Karpas-422 (cell line): ENCODE measurements at places on chromosomes 5 and 9.

GRCh38 chr9:6779417-6780241 is 21.9 kb downstream of the KDM4C start:
- no peak for DNase-seq

DNA sequence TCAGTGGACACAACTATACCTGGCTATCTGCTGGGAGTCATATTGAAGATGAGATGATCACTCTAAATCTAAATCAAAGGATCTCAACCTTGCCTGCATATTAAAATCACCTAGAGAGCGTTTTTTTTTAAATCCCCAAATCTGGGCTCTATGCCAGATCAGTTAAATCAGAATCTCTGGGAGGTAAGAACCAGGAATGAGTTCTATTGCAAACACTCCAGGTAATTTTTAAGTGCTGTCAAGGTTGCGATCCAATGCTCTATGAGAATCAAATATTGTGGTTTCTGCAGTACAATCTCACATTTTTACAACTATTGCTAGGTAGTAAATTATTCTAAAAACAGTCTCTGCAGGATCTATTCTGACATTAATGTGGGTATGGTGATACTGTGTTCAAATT is 202.3 kb upstream of the OR13F1 start:
- no peak for DNase-seq

DNA sequence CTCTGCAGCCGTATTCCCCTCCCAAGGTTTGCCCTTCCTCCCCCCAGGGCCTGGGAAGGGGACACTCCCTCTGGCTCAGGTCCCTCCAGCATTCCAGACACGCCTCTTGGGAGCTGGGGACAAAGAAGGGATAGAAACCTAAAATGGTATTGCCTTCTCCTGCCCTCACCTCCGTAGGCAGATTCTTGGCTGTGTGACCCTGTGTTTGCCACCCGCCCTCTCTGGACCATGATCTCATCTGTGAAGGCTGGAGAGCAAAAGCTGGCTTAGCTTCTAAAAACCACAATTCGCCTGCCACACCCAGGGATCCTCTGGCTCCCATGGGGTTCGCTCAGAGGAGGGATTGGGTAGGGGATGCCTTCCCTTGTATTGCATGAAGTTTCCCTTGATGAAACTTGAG is 7.7 kb downstream of the AQP3 start:
- DNase-seq, result no peak

DNA sequence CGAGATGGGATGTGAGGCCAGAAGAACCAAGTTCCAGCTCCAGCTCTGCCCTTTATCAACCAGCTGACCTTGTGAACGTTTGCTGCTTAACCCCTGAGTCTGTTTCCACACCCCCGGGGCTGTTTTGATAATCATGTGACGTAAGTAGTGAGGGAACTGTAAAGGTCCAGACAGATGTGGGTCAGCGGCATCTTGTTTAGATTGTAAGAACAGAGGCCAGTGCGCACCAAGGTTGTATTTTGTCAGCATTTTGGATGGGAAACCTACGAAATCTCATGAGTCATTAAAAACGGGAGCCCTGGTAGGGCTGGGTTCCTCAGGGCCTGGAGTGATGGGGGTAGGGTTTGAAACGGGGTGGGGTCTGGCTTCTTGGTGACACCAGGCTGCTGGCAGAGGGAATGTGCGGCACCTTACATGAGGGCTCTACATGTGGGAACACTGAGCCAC is 13.8 kb upstream of the COL15A1 start:
- no peak for DNase-seq

- DNase-seq, result no peak
Measured at GRCh38 chr5:143055596-143056338, 285.6 kb downstream of the ARHGAP26 start.
